ENCODE measurements at places on chromosomes 2 and 18.

DNA sequence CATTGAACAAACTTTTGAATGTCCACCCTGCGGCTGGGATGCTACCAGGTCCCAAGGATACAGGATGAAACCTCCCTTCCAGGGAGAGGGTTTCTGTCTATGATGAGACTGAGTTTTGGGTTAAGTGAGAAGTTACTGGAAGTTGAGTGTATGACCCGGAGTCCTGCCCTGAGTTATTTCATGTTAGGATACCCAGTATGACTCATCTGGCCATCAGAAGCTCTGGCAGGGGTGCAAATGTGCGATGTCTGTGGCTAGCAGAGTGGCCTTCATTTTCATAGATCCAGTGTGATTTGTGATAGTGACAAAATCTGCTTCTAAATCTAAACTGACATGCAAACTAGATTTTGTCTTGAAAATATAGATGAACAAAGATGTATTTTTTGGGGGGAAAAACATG lies 55.3 kb downstream of the KCTD1 start:
- DNase-seq = no peak

DNA sequence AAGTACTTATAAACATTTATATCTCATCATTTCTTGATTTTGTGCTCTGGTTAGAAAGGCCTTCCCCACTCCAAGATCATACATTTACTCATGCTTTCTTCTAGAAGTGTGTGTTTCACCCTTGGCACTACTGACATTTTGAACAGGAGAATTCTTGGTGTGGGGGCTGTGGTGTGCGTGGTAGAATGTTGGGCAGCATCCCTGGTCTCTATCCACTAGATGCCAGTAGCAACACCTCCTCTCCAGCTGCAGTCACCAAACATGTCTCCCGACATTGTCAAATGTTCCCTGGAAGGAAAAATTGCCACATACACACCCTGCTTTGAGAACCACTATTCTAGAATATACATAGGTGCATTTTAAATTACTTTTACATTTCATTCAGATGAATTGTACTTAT lies 8.7 kb upstream of the TGIF1 start:
- DNase-seq = no peak

- no peak for DNase-seq
Observed at GRCh38 chr2:11505652-11506610, 27.9 kb upstream of the GREB1 start.

DNA sequence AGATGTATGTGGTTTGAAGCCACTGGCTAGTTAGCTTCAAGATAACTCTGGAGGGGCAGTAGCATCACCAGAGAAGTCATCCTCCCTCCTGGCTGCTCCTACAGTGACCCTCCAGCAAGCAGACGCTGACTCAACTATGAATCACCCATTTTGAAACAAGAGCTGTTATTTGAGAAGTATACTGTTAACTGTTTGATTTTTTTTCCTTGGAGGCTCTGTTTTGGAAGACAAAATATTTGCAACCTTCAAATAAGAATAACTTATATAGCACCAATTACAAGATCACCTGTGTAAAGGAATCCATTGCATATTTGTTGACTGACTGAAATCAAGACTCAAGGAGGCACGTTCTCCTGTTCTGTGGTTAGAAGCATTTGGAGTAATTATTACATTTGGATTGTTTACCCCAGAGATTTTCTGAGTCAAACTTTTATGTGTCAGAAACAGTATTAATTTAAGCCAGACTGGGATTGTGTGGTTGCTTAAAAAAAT lies 313.8 kb downstream of the MTX2 start:
- DNase-seq = no peak

DNA sequence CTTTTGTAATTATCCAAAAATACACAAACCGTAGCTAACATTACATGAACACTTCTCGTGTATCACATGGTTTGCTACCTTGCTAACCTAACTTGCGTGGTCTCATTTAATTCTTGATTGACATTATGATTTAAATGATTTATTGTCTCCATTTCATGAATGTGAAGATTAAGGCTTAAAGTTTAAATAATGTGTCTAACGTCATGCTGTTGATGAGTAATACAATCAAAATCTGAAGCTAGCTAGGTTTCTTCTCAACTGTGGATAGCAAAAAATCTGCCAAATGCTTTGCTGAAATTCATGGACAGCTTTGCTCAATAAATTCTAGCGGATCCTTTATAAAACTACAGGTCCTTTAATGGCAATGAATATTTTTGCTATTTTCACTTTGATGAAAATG lies 274.1 kb upstream of the MC4R start:
- DNase-seq = no peak

GRCh38 chr2:229153951-229154350 lies 117.1 kb downstream of the PID1 start:
- DNase-seq = no peak

DNA sequence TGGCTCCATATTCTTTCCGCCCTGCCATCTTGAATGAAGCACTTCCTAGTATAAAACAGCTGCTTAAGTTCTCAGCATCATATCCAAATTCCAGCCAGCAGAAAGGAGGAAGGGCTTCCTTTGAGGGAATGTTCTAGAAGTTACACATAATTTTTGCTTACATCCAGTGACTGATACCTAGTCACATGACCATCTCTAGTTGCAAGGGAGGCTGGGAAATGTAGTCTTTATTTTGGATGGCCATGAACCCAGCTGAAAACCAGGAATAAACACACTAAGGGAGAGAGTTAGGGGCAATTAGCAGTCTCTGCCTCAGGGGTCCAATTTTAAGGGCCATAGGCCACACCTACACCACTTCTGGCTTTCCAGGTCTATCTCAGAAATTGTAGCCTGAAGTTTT lies 57.8 kb upstream of the LMAN1 start:
- no peak for DNase-seq

- DNase-seq = peak; percentile 10
Observed at GRCh38 chr2:35946478-35946877, 409.1 kb upstream of the CRIM1 start.

DNA sequence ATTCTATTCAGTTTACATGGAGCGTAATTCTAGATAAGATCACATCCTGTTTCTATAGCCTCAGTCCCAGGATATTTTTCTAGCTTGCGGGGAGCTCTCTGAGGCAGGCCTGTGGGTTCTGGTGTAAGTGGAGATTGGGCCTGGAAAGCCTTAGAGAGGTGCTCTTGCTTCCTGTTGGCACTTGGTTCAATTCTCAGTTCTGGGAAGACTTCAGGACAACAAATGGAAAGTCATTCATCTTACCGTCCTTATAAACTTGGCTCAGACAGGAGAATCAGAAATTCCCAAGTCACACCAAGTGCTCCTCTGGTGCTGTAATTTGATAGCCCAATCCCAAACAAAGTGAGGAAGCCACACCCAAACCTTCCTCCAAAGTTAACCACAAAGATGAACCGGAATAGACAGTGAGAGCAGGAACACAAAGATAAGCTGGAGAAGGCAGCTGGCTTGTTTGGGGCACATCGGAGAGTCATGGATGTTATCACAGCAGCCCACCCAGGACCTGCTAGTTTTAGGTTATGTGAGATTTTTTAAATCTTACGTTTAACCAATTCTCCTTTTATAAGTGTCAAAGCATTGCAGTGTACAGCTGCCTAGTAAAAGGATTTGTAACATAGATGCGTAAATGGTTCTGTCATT lies 144.3 kb upstream of the MAP3K20 start:
- no peak for DNase-seq

DNA sequence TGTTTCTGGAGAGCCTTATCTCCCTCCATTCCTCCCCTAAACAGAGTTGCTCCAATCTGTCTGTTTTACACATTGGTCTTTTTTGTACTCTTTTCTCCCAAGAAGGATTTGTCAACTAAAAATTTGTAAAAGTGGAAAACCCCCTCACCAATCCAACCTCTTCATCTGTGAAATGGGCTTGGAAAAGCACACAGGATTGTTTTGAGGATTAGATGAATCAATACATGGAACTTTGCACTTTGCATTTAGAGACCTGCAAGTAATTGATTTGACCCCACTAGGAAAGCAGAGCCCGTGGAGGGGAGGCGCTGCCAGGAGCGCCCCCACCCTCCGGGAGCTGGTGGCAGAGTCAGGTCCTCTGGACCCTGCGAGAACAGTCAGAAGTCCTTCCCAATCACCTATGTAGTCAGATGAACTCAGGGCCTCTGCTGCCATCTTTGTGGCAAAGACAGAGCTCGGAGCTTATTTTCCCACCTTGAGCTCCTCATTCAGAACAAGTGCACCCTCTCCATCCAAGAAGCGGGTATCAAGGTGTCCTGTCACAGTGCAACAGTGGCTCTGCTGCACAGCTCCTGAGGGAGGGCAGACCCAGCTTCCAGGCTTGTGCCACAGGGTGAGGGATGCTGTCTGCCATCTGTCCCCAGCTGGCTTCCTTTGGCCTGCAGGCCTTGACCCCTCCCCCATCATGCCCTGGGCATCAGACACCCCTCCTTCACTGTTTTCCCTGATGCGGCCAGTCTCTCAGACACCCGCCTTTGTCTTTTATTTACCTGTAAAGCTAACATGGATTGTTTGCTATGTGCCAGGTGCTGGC lies 1.7 kb upstream of the TMEM185B start:
- no peak for DNase-seq

DNA sequence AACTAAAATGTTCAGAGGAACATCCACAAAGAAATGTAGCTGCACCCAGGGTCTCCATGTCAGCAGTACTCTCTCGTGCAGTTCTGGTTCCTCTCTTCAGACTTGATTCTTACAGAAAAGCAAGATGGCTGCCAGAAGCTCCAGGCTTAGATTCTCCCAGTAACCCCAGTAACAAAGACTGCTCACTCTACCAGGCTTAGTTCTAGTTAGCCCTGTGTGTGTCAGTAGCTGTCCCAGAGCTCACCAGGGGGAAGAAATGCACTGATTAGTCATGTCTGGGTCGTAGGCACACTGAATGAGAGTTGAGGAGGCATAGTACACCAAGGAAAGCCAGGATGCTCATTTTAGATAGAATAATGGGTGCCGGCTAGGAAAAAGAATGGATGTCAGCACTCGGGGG lies 395.0 kb upstream of the NRP2 start:
- no peak for DNase-seq

GRCh38 chr18:3048820-3049349 lies 35.9 kb upstream of the LPIN2 start:
- DNase-seq = no peak

DNA sequence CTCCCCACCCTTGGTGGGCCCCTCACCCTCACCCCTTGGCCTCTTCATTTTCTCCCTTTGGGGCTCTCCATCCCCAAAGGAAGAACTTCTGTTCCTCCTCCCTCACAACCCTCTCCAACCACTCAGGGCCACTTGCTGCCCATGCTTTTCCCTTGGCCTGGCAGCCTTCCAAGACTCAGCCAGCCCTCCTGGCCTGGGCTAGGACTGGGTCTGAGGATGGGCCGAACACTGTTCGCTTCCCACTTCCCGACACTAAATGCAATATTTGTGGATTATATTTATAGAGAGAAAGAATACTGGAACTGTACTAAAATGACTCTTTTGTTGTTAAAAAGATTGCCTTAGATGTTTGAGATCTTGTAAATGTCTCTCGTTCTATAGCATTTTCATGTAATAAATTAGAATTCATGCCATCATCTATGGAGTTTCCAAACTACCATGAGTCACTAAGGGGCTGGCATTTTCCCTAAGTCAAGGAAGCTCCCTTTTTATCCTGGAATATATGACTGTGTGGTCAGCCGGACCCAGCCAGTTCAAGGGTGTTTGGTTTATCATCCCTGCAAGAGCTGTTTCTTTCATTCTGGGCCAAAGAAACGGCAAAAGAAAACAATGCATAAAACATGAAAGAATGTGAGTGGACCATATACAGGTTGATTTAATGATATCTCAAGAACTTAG lies 3.8 kb downstream of the CXCR2 start:
- no peak for DNase-seq

GRCh38 chr18:35348001-35348400 lies 3.8 kb upstream of the ZNF24 start:
- DNase-seq = no peak

GRCh38 chr2:1472350-1472749 lies 59.1 kb downstream of the TPO start:
- DNase-seq = no peak

- DNase-seq = no peak
Observed at GRCh38 chr2:39948016-39948719, 169.1 kb upstream of the THUMPD2 start.

DNA sequence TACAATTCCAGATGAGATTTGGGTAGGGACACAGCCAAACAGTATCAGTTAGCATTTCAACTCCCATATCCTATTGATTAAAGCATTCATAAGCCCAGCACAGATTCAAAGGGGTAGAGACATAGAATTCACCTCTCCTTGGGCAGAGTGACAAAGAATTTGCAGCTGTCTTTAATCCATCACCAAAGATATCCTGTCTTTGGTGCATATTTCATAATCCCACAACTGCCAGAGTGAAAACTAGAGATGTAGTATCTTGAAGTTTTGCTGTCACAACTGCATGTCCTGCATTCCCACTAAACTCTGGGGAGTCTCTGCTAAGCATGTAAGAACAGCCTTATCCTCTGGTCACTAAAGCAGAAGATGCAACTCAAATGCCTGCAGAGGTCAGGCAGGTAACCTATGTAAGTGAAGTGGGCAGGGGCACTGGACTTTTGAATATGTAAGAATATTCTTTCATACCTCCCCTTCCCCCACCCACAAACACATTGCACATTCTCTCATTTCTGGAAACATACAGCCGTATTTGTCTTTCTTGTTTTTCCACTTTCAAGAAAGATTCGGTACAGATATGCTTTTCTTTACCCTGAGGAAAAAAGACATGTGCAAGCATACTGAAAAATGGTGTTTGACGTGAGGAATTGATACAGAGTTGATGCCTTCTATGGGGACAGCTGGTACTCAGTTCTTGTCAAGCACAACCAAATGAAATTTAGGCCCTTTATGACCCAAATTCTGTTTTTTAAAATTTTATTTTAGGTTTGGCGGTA lies 283.1 kb downstream of the SP3 start:
- DNase-seq = no peak

GRCh38 chr2:118902266-118903028 lies 39.5 kb upstream of the MARCO start:
- DNase-seq = no peak

DNA sequence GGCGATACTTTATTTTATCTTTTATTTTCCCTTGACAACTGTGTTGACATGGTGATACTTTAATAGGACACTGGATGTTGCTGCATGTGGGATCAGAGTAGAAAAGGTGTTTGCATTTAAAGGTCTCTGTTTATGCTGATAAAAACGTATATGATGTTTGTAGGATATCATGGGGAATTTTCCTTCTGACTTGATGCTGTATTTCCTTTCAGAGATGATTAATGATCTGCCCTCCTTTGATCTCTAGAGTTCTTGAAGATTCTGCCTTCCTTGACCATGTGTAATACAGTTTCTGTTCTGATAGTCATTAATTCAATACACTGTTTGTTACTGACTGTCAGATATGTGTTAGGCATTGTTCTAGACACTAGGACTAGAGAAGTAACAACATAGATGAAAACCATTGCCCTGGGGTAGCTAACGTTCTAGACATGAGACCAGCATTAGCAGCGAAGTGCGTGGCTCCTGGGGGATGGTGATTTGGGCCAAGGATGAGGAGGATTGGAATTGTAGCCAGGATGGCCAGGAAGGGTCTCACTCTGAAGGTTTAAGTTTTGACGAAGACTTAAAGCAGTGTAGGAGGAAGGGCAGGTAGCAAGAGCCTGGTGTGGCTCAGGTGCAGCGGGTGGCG lies 2.8 kb downstream of the ATG4B start:
- no peak for DNase-seq

- no peak for DNase-seq
Observed at GRCh38 chr18:14940735-14941134, 192.8 kb downstream of the ANKRD30B start.

- no peak for DNase-seq
Observed at GRCh38 chr2:236760246-236760645, 190.6 kb downstream of the ACKR3 start.
